Thyroid gland (tissue), 4 donors: ENCODE measurements at places on chromosomes 2 and 18. TPM values are rescaled to one million over a fixed set of nuclear protein-coding genes. Genes with fewer than 3 reads are reported as not detected.

Gene REG3G
- not detected for total RNA-seq

Gene IL1R2
- total RNA-seq = 3.8 TPM

- H3K27me3 ChIP-seq = no peaks in the 10 kb centered on the region
- H3K4me3 ChIP-seq = no peak overlapping the region
- H3K27ac ChIP-seq = no peak overlapping the region
Measured at GRCh38 chr2:20186078-20186854, 38.7 kb downstream of the SDC1 start.

- DNase-seq = no peak
- no peak overlapping the region for H3K4me3 ChIP-seq
- H3K36me3 ChIP-seq = no peaks in the 10 kb centered on the region
- no peak overlapping the region for H3K27ac ChIP-seq
- no peaks in the 10 kb centered on the region for H3K27me3 ChIP-seq
- H3K4me1 ChIP-seq = no peaks in the 10 kb centered on the region
Measured at GRCh38 chr2:192298664-192299063, 103.9 kb upstream of the TMEFF2 start.

GRCh38 chr2:200790185-200790584, 21.5 kb upstream of the BZW1 start:
- H3K27ac ChIP-seq = no peak overlapping the region
- no peaks in the 10 kb centered on the region for H3K36me3 ChIP-seq
- DNase-seq = no peak

GRCh38 chr2:217449444-217449843, 553.4 kb downstream of the TNS1 start:
- no peaks in the 10 kb centered on the region for H3K4me1 ChIP-seq
- H3K27me3 ChIP-seq = no peaks in the 10 kb centered on the region
- DNase-seq = peak; percentile 22
- no peak overlapping the region for H3K27ac ChIP-seq
- H3K4me3 ChIP-seq = no peak overlapping the region

GRCh38 chr2:6776125-6776524, 89.6 kb downstream of the CMPK2 start:
- H3K27me3 ChIP-seq = no peaks in the 10 kb centered on the region
- H3K4me1 ChIP-seq = peaks cover 4% of the 10 kb centered on the region
- no peak for DNase-seq

- no peaks in the 10 kb centered on the region for H3K36me3 ChIP-seq
- H3K4me3 ChIP-seq = peak overlapping the region; percentile 90
- H3K27me3 ChIP-seq = no peaks in the 10 kb centered on the region
- H3K27ac ChIP-seq = peak overlapping the region; percentile 100
Measured at GRCh38 chr18:12883372-12883683, 709 bp downstream of the PTPN2 start.

- H3K27ac ChIP-seq = no peak overlapping the region
- no peaks in the 10 kb centered on the region for H3K4me1 ChIP-seq
- H3K36me3 ChIP-seq = no peaks in the 10 kb centered on the region
- H3K4me3 ChIP-seq = no peak overlapping the region
- no peaks in the 10 kb centered on the region for H3K27me3 ChIP-seq
- DNase-seq = no peak
Measured at GRCh38 chr2:184689638-184690037, 91.3 kb downstream of the ZNF804A start.

GRCh38 chr18:68033466-68033865, 516.9 kb upstream of the DSEL start:
- H3K4me1 ChIP-seq = no peaks in the 10 kb centered on the region
- H3K27ac ChIP-seq = no peak overlapping the region
- DNase-seq = no peak
- no peak overlapping the region for H3K4me3 ChIP-seq
- H3K27me3 ChIP-seq = no peaks in the 10 kb centered on the region
